ENCODE measurements at places on chromosomes 7 and 10.

DNA sequence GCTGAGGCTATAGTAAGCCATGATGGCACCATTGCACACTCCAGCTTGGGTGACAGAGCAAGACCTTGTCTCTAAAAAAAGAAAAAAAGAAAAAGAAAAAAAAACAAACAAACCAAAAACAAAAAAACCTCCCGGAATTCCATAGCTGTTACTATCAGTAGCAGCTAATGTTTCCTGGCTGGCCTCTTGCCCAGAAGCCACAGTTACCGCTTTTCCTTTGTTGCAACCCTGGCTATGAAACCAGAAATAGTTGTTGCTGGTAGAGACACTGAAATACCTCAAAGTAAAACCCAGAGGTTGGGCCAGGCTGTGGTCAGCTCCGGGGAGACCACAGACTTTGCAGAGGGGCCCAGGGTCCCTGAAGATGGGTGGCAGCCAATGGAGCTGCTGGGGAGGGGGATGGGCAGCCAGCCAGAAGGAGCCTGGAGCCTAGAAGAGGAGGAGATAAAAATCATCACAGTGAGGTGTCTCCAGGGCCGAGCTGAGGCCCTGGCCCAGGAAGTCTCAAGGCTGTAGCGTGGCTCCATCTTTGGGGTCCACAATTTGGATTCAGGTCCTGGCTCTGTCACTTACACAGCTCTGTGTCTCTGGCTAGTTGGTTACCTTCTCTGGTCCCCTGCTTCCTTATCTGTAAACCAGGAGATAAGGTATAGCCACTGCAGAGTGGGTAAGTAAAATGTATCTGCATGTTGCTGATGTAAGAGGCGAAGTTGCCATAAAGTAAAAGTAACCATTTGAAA, 3.4 kb upstream of the CHST12 start:
- DNase-seq, result no peak

GRCh38 chr10:124715439-124715838, 28.7 kb downstream of the FAM53B start:
- DNase-seq, result no peak

DNA sequence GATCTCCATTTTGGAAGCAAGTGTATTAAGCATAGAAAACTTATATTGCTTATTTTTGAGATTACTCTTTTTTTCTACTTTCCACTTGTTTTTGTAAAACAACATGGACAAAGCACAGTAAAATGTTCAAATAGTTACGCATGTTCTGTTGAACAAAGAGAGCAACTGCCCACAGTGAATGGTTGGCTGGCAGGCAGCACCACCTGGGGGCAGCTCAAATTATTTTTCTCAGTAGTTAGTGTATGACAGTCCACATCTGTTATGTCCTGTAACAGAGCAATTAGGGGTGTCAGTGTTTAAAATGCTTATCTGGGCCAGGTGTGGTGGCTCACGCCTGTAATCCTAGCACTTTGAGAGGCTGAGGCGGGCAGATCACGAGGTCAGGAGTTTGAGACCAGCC, 46.1 kb upstream of the CACUL1 start:
- DNase-seq, result no peak

- no peak for DNase-seq
These were observed 50.6 kb upstream of the PDGFA start for GRCh38 chr7:569996-570800.

GRCh38 chr10:66521506-66521905, 404.3 kb upstream of the LRRTM3 start:
- no peak for DNase-seq

DNA sequence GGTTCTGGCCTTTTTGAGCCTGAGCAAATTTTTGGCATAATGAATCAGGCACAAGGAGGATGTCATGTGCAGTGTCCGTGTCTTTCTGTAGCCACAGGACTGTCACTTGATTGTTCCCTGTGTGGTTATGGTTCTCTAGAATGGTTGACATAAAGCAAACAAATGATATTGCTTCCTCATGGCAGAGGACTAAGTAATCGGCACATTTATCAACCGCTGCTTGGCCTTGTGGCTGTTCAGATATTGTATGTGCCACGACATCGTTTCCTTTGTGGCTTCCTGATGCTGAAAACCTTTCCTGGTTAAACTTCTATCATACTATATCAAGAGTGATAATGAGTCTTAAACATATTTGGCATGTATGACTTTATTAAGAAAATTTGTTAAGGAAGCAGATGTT, 598.8 kb downstream of the SUGCT start:
- no peak for DNase-seq

DNA sequence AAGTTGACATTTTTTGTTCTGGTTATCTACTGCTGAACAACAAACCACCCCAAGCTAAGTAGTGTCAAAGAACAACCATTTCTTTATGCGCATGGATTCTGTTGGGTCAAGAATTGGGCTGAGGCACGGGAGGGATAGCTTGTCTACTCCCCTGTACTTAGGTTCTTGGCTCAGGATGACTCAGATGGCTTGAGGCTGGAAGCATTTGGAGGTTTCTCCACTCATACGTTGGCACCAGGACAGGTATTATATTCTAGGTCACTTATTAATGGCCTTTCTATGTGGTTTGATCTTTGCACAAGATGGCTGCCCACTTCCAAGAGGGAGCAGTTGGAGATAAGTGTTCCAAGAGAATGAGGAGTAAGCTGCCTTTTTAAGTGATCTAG, 11.8 kb upstream of the TFAM start:
- no peak for DNase-seq

DNA sequence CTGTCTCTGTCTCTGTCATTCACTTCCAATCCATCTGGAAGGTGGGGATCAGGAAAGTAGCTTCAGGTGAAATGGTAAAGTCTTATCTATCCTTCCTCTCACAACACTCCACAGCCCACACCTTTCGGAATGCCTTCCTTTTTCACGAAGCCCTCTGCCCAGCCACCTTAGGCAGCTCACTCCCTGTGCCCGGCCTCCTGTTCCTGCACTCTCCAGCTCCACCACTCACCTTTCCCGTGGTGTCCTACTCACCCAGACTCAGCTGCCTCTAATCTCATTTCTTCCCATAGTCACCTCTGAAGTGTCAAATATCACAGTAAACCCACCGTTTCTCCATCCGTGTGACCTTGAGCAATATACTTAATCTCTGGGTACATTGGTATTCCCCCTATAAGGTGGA, 100.9 kb upstream of the C7orf33 start:
- no peak for DNase-seq

GRCh38 chr10:11586170-11586569, 25.3 kb downstream of the USP6NL start:
- DNase-seq, result no peak

DNA sequence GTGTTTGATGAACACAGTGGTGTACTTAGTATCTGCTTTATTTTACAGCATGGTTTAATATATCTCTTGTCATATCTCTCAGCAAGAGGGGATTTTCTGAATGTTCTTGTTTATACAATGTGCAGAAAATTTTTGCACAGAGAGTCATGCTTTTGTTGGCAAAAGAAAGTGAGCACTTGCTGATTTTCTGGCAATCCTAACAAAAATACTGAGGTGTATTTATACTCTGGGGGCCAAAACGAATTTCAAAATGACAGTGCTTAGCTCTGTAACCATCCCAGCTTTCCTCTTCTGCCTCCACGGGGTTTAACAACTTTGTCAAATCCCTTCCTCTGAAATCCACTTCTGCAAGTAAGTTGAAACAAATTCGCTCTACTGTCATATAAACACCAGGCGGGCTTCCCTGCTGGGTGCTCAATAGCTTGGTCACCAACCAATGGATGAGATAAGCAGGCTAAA, 169.2 kb downstream of the NOC3L start:
- DNase-seq, result no peak

DNA sequence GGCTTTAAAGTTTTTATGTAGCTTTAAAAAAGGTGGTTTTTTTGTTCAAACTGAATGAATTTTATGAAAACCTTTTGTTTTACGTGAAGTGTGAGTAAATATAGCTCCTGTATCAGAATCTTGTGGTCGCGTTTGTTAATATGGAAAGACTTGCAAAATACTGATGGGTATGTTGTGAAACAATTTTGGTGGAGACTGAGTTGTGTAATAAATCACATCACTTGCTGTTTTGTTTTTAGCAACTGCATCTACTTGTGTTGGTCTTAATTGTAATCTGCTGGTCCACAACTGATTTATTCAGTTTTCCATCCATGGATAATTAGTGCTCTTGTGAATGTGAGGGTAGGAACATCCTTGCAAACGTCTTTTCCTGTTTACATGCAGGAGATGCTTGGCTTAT, 10.5 kb downstream of the PLXDC2 start:
- DNase-seq, result no peak

DNA sequence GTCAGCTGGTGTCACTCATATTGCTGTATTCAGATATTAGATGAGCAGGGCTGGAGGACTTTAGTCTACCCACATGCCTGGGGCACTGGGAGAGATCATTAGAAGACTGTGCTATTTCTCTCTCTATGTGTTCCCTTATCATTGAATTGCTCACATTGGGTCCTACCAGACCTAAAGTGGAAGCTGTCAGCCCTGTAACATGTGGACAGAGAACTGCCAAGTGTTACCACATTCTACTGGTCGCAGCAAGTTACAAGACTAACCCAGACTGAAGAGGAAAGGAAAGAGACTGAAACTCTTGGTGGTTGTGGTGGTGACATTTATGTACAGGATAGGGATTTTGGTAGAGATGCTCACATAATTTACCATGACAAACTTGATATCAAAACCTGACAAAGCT, 627.1 kb upstream of the FZD8 start:
- no peak for DNase-seq

GRCh38 chr7:29413626-29414136, 150.0 kb upstream of the PRR15 start:
- DNase-seq, result no peak

DNA sequence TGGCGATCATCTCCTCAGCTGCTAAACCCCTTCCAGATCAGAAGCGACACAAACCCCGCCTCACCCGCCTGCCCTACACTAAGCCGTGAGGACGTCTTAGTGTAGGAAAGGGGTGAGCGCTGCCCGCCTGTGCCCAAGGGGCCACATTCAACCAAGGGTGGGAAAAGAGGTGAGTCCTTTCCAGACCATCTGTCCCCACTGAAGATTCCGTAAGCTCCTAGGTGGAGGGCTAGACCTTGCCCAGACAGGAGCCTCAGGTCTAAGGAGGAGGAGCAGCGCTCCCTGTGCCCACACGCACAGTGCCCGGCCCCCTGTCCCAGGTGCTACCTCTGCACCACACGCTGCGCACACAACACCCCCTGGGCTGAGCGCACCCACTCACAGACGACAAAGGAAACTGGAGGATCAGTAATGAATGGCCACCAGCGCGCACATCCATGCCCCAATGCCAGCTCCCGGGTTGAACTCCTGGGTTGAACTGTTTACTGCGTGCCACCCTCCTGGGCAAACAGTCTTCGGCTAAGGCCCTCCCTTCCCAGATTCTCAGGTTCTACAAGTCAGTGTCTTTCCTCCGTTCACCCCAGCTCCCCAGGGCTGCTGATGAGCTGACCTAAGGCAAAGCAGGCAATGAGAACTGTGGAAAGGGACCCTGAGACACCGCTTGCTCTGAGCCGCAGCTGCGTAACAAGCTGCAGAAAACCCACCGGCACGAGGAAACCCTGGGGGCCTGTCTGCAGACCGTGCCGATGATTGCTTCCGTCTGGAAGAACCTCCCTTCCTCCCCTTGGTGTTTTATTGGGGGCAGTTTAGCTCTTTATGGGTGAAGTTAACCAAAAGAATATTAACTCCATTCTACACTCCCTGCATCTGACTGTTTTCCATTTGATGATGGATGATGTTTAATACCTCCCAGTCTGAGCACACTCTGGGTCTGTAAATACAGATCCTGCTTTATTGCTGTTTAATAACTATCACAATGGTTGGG, 185.9 kb downstream of the MAD1L1 start:
- DNase-seq, result no peak

GRCh38 chr10:11295492-11295891, 277.8 kb downstream of the CELF2 start:
- no peak for DNase-seq

- DNase-seq, result no peak
These were observed 369.8 kb downstream of the SDK1 start for GRCh38 chr7:3670898-3671297.

- DNase-seq, result no peak
These were observed 250.0 kb downstream of the BMPER start for GRCh38 chr7:34155220-34155908.

GRCh38 chr10:15211464-15211979, 43.0 kb upstream of the NMT2 start:
- DNase-seq, result no peak

DNA sequence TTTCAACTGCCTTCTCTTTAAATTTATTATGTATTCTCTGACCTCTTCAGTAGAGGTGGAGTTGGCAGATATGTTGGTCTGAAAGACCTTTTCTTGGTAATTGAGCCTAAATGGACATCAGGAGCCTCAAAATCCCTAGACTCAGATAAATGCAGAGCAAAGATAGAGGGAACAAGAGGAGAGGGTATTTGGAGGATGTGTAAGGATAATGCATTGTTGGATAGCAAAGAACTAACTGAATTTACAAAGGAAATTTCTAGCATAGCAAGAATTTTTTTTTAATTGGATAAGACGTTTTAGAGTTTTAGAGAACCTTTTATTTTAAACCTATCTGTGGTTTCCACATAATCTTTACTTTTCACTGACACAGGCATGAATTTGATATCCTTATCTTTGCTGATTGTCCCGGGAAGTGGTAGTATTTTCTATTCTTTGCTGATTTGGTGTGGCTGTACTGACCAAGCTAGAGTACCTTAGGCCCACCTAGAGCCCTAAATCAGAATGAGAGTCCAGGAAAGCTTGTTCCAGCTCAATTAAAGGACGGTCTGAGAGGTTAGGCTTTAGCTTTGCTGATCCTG, 91.3 kb downstream of the NRF1 start:
- DNase-seq, result no peak

DNA sequence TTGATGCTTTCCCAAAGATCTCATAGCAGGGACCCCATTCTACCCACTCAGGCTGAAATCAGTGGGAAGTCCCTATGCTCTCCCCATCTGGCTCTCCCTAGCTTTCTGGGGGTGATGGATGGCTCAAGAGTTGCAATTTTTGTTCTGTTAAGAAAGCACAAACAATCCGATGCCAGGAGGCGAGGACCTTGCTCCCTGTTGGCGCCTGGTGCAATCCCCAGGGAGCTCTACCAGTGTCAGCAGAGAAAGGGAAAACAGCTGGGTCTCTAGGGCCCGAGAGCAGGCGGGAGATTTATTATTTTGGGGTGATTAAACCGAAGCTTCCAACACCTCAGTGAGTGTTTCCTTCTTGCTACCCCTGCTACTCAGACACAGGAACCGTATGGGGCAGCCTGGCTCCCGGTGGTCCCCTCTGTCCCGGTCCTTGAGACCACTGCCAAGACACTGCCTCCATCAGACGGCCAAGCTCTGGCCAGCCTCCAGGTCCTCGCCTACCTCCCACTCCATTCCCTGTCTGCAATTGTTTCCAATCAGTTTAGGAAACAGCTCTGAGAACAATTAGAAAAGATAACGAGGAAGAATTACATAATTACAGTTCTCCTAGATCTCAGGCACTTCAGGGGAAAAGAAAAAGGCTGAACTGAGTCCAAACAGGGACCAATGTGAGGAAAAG, 147.9 kb downstream of the PLXNA4 start:
- DNase-seq, result no peak

- no peak for DNase-seq
These were observed 33.8 kb upstream of the ATXN7L1 start for GRCh38 chr7:105910172-105910571.

- DNase-seq, result no peak
These were observed 32.1 kb upstream of the EZH2 start for GRCh38 chr7:148916186-148916585.

All from stimulated activated CD4-positive, alpha-beta T cell treated with anti-CD3 and anti-CD28 coated beads, Interleukin-12 subunit alpha, Interleukin-12 subunit beta, amount 100 ng/mL, for 48 hours (primary cell).